ENCODE measurements at places on chromosomes 16 and 17.

- no peak for DNase-seq
Measured at GRCh38 chr17:73633736-73634135, 10.5 kb downstream of the SDK2 start.

- no peak for DNase-seq
Measured at GRCh38 chr17:51992864-51993416, 165.6 kb downstream of the CA10 start.

DNA sequence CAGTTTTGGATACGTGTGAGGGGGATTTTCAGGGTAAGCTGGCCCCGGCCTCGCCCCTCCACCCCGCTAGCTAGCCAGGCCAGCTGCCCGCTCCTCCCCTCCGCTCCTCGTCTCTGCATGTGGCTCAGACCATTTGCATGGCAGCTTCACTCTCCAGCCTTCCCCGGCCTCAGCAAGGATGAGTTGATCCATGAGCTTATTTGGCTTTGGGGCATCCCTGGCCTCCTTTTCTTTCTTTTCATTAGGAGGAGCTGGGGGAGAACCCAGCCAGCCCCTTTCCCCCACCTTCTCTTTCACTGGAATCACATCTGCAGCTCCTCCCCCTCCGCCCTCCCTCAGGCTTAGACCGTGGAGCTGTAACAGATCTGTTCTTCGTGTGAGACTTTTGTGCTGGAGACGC is 30.7 kb downstream of the ELAC2 start:
- DNase-seq = no peak

DNA sequence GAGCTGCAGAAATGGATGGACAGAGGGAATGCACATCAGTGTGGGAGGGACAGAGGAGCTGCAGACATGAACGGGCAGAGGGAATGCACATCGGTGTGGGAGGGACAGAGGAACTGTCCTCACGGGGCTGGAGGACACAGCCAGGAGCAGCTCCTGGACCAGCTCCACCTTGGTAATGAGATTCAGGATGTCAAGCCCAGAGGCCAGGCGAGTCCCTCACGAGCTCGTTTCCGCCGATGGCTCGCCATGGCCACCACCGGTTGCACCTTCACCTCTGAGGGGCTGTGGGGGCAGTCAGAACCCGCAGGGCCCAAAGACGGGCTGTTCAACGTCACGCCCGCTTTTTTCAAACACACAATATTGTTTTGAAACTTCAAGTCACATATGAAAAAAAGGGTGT is 56.2 kb downstream of the RPH3AL start:
- DNase-seq = no peak

GRCh38 chr16:56480776-56481467 is 29.6 kb downstream of the OGFOD1 start:
- no peak for DNase-seq

DNA sequence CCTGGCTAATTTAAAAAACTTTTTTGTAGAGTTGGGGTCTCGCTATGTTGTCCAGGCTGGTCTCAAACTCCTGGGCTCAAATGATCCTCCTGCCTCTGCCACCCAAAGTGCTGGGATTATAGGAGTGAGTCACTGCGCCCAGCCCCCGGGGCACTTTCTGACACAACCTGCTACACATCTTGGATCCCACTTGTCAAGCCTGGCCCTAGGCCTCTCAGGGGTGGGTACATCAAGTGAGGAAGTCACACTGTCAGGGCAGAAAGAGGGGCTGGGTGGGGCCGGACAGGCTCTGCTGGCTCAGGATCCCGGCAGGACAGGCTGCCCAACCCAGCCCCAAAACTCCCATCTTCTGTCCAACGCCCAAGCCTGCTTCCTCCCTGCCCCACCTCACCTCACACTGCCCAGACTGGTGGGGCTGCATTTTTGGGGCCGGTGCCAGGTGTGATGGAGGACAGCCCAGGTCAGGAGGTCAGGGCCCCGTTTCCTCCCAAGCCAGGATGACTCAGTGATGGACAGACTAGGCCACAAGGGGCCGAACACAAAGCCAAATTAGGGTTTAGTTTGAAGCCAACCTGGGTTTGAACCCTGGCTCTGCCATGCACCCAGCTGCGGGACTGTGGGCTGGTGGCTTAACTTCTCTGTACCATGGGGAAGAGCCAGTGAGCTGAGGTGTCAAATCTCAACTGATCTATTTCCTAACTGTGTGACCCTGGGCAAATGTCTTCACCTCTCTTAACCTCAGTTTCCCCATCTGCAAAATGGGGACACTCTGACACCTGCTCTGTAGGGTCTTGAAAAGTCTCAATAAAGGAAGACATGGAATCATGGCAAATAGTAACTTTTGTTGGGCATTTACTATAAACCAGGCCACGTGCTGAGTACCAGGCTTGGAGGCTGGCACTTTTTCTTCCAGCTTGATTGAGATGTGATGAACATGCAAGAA is 8.9 kb upstream of the PPL start:
- DNase-seq = no peak

All from activated naive CD4-positive, alpha-beta T cell treated with anti-CD3 and anti-CD28 coated beads for 36 hours (primary cell).